ENCODE measurements at places on chromosomes 4 and X.

- no peak for DNase-seq
These were observed 227.2 kb upstream of the MBNL3 start for GRCh38 chrX:132716006-132716405.

GRCh38 chr4:166499820-166500219 lies 626.8 kb downstream of the TLL1 start:
- no peak for DNase-seq

- DNase-seq = peak; percentile 10
These were observed 1.3 kb downstream of the NEXMIF start for GRCh38 chrX:74923942-74924448.

DNA sequence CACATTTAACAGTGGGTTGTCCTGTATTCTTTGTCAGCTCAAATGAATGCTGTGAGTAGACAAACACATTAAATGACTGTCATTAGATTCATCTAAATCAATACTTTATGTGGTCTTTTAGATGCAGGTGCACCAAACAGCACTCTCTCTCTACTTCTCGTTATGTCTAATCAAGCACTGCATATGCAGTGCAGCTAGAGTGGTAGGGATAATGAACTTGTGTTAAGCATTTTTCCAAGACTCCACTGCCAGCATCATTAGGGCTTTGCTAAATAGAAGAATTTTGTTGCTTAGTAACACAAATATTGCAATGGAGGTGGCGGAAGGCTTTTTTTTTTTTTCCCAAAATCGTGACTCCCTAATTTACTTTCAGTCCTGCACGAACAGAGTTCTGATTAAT lies 447.0 kb upstream of the GALNT7 start:
- DNase-seq = no peak

DNA sequence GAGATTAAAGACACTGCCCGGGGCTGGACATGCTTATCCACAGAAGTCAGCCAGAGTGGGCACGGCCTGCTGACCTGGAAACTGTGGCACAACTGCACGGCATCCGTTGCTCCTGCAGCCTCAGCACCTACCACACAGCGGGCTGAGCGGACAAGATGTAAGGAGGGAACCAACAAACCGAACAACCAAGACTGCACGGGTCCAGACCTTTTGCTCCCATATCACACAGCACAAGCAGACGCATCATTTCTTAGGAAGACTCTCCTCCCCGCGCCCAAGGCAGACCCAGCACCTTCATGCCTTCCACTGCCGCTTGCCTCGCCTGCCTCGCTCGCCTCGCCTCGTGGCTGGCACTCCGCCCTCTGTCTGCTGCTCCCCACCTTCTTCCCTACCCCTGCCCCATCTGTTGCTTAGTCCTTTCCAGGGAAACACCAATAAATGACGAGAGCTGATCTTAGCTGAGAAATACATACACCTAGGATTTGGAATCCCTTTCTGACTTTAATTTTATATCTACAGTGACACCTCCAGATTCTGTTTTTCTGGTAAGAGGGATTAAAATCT lies 79.0 kb downstream of the AFAP1 start:
- DNase-seq = no peak

- no peak for DNase-seq
These were observed 10.6 kb upstream of the SLC2A9 start for GRCh38 chr4:10031668-10032590.

DNA sequence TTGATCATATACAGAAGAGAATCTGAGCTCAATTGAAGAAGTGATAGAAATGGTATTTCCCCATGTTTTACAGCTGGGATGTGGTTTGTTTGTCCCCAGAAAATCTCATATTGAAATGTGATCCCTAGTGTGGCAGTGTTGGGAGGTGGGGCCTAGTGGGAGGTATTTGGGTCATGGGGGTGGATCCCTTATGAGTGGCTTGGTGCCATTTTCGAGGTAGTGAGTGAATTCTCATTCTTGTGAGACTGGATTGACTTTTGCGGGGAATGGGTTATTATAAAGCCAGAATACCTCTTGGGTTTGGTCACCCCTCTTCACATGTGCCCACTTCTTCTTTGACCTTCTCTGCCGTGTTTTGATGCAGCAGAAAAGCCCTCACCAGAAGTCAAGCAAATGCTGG lies 29.6 kb upstream of the PAGE1 start:
- no peak for DNase-seq

- no peak for DNase-seq
These were observed 3.4 kb upstream of the SEC24D start for GRCh38 chr4:118839221-118839927.

DNA sequence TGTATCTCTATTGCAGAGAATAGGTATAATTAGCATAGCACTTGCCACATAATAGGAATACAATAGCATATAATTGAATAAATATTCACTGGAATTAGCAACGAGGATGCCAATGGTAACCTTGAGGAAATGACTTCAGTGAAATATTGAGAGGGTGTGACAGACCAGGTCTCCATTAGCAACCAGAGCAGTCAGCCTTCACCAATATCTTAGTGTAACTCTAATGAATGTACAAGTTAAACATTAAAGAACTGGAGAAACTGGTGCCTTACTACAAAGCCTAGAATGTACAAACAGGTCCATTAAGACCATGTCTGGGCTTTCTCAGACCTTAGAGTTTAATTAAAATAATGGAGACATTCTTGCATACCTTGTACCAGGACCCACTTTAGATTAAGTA lies 143.0 kb downstream of the MAGEB17 start:
- DNase-seq = no peak

DNA sequence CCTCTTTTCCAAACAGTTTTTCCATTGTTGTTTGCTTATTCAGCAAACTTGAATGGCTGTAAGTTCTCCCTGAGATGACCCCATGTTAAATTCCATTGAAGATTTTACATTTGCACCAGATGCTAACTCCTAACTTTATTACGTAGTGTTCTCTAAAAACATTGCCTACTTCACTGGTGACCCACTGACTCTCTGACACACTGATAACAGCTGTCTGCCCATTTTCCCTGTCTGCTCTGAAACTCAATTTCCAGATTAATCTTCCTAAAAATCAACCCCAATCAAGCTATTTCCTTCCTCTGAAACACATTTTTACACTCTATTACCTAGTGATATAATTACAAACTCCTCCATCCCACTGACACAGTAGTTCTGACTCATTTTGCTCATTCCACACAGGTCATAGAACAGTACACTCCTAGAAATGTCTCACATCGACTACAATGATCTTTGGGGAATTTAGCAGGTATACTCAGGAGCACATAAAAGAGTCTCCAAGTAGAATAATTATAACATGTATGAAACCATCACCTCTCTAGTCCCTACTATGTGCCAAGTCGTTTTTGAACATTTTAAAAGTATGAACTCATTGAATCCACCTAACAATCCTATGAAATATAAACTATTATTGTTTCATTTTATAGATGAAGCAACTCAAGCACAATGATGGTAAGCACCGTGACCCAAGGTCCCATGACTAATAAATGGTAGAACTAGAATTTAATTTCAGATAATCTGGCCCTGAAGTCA lies 210.9 kb downstream of the SLIT2 start:
- DNase-seq = no peak

GRCh38 chrX:75228854-75229253 lies 45.0 kb upstream of the UPRT start:
- no peak for DNase-seq

GRCh38 chr4:89765966-89766365 lies 71.0 kb downstream of the SNCA start:
- no peak for DNase-seq

DNA sequence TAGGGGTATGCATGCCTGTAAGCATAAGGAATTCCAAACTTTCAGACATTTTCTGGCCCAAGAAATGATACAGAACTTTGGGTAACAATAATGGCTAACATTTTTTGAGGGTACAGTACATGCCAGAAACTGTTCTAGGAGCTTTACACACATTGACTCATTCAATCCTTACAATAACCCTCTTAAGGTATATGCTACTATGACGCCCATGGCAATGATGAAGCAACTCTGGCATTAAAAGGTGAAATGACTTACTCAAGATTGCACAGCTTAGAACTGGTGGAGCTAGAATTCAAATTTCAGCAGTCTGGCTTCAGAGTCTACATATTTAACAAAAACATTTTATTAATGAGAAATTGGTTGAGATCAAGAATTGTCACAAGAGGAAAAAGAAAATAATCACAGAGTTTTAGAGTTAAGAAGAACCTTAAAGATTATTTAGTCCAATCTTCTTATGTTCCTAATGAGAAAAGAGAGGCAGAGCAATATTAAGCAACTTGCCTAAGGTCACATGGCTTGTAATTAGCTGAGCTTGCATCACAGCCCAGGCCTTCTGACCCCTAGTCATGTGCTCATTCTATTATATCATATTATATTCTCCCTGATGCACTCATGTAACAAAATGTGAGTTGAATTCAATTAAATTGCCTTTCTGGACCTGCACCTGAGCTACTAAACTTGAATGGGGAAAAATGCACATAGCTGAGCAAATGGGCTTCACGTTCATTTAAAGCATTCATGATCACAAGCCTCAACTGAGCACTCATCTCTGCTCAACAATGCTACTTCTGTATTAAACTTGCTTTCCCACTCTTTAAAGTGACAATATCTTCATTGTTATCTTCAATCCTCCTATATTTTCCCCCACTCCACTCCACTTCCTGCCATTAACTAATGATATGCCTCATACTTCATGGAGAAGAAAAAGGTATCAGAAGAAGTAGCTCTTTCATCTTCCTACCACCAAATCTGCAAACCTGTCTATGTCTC lies 73.2 kb downstream of the ENOX2 start:
- DNase-seq = no peak

DNA sequence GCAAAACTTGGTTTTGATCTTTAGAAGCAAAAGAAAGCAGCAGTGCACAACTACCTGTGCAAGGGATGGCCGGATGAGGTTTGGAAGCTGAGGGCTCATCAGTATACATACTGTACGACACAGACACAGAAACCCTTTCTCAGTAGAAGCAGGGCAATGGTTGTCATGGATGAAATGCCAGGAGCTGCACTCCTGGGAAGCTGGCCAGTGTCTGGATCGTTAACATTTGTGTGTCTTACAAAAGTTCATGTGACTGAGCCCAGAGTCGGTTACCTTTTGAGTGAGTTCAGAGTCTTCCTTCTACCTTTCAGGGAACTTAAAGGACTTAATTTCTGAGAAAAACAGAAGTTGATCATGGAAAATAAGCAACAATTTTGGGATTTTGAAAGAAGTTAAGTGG lies 230.3 kb downstream of the APBB2 start:
- DNase-seq = no peak

DNA sequence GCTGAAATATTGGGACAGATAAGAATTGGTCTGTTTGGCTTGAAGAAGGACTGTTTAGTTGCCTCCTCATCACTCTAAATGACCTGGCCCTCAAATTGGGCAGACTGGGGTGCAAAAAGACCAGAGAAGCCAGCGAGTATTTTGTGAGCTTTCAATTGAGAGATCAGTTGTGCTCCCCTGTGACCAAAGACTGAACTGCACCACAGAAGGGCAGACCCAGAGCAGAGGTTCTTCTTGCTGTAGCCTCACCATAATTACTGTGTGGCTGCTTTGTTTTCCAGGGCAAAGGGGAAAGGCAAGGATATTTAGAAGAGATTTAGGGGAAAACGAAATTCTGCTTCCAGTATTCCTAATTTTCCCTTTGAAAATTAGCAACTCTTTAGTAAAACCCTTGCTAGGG lies 104.0 kb upstream of the MBNL3 start:
- DNase-seq = peak; percentile 6

DNA sequence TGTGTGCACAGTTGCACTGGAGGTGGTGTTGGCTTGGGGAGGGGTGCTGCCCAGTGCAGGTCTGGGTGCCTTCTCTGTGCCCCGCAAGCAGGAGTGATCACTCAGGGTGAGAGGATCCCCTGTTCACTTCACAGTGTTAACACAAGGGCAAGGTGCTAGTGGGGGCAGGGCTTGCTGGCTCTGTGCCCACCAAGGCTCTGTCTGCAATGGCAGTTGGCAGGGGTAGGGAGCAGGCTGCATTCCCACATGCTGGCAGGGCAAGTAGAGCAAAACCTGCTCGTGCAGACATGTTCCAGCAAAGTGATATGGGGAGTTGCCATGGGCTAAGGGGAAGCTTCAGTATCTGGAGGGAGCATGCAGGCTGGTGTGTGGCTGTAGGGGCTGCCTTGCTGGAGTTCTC lies 428.0 kb downstream of the ZNF674 start:
- DNase-seq = no peak

GRCh38 chr4:137212601-137213000 lies 319.7 kb downstream of the PCDH18 start:
- no peak for DNase-seq

- DNase-seq = no peak
These were observed 24.0 kb downstream of the TAB3 start for GRCh38 chrX:30865015-30865414.

GRCh38 chrX:106894978-106895452 lies 8.1 kb downstream of the RIPPLY1 start:
- no peak for DNase-seq

DNA sequence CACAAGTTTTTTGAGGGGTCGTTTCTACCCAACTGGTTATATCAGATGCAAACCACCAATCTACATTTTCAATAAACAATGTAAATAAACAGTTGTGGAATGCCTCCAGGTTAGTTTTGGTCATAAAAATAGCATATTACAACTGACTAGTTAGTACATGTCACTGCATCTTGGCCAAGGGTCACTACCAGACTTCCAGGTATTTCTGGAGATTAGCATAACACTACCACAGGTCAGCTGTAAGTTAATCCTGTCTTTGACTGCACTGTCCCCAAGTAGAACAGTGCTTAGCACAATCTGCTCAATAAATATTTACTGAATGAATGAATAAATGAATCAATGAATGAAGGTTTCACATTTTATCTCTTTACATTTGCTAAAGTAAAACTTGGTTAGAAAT lies 64.4 kb downstream of the TBC1D19 start:
- DNase-seq = no peak

DNA sequence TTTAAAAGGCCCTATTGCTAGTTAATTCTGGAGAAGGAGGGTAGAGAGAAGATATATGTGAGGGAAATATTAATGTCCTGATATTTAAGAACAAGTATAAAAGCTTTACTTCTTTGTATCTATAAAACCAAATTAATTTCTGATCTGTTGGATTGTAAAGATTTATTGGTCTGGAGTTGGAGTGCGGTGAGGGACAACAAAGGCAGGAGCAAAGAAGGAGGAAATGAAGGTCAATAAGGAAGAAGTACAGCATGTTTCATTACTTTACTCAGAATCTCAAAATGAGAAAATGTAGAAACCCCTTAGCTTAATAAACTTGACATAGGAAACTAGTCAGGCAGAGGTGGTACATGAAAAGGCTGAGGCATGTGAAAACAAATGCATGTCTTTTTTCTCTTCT lies 192.9 kb downstream of the PALLD start:
- DNase-seq = no peak

GRCh38 chrX:155967653-155968325 lies 29.7 kb upstream of the IL9R start:
- DNase-seq = no peak

GRCh38 chr4:13701937-13702446 lies 74.5 kb upstream of the BOD1L1 start:
- no peak for DNase-seq

DNA sequence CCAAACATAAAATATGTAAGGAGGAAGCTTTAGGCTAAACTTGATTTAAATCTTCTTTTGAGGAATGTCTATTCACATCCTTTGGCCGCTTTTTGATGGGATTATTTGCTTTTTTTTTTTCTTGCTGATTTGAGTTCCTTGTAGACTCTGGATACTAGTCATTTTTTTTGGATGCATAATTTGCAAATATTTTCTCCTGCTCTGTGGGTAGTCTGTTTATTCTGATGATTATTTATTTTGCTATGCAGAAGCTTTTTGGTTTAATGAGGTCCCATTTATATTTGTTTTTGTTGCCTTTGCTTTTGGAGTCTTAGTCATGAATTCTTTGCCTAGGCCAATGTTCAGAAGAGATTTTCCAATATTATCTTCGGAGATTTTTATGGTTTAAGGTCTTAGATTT lies 144.9 kb downstream of the MAGEC2 start:
- DNase-seq = no peak
